ENCODE measurements at places on chromosomes 6 and 20.

DNA sequence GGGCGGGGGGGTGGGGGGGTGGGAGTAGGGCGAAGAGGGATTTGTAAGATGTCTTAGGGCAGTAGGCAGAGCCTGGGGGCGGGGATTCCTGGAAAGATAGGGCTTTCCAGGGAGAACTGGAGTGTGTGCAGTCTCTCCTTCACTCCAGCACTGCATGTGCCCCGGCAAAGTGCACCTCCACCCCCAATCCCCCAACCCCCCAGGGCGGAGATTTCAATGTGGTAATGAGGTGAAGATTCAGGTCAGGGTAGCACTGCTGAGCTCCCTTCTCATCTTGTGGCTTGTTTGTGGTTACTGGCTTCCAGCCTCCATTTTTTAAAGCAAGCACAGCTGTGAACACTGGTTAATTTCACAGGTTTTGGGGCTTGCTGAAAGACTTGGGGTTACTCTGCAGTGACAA, 5.9 kb downstream of the TMEM239 start:
- DNase-seq = no peak

DNA sequence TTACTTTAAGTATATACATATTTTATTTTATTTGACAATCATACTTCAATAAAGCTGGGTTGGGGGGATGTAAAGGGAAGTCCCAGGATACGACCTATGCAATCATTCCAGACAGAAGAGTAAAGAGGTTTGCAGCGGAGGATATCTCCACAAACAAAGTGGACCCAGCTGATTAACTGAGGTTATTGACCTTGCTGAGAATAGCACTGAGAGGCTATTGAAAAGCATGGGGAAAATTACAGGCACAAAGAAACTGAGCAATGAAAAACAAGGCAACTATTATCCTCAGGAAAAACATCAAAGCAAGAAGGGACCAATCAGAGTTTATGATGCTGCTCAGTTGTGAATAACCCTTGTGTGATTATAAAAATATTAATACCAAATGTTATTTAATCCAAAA, 32.6 kb downstream of the SERPINB1 start:
- no peak for DNase-seq

- no peak for DNase-seq
Measured at GRCh38 chr6:30998785-30999184, 11.5 kb upstream of the MUC22 start.

- DNase-seq = no peak
Measured at GRCh38 chr20:36548006-36548315, 6.6 kb downstream of the MYL9 start.

All from stimulated activated CD4-positive, alpha-beta T cell treated with anti-CD3 and anti-CD28 coated beads, Interleukin-1b, Interleukin-23, amount 100 ng/mL, for 4 hours (primary cell).